ENCODE measurements at places on chromosomes 1 and 21.

DNA sequence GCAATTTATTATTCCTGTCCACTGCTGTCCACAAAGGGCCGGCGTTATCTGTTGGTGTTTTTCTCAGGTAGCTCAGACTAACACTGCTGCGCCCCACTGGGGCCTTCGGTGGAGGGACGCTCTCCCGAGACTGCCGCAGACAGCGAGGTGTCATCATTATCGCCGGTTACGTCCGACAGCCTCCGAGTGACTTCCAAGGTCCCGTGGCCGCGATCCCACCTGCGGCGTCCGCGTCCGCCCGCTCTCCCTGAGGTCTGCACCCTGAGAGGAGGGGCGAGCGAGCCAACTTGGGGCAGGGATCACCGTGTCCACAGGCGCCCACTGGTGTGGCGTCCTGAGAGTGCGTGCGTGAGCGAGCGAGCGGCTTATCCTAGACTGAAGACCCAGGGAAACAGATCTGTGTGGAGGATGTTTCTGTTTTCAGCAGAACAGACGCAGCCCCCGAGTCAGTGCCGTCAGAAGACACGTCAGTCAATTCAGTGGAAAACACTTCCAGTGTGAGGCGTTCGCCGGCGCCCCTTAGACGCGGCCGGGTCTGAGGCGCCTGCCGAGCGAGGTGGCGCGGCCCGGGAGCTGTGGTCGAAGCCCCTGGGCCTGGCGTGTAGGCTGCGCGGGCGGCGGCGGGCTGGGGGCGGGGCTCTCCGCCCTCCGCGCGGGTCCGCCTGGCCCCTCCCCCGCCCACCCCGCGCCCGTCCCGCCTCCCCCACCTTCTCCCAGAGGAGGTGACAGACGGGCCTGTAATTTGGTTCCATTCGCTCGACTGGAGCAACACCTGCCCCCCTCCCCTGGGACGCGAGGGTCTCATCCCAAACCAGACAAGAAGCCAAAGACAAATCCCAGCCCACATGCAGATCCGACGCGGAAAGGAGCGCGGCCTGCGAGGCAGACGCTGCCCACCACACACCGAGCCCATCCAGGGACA lies 12.6 kb downstream of the NHLH2 start:
- DNase-seq: peak; percentile 10

DNA sequence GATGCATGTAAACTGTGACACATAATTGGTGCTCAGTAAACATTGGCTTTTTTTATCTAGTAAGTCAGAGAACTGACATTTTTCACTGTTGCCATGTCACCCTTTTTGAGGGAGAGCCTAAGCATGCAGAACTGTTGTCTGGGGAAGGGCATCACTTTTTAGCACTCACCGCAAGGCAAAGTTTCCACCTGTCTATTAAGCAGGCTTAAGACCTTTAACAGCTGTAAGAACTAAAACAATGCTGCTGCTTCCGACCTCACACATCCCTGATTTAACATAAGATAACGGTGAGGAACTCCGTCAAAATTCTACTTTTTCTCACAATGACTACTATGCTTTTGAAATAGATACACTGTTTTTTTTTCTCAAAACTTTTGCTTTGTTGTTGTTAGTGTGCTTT lies 554.8 kb downstream of the NUF2 start:
- no peak for DNase-seq

DNA sequence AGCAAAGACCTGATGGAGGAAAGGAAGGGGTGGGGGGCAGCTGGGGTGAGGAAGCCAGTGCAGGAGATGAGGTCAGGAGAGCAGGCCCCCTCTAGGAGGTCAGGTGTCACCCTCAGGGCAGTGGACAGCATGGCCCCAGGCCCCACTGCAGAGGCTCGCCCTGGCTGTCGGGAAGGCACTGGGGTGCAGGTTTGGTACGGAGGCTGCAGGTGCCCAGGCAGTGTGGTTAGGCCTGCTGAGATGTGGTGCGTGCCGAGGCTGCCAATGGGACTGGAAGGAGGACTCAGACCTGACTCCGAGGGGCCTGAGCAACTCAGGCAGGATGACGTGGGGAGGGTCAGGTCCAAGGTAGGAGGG lies 82.3 kb downstream of the PCBP3 start:
- DNase-seq: no peak

- DNase-seq: no peak
These were observed 434.7 kb upstream of the ADGRL4 start for GRCh38 chr1:79441238-79441637.

DNA sequence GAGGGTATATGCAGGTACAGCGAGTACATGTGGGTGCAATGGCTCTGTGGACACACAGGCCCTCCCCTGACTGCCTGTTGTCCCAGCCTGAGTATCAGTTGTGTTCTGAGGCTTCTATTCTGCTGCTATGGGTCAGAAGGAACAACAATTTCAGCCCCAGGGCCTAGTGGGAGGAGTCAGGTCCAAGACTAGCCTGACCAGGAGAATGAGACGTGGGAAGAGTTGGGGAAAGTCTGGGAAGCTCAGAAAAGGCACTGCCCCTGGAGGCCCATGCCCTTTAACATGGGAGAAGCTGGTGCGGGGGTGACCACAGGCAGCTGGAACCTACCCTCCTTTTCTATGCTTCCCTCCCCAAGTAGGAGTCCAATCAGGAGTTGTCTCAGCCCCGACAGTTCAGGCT lies 7.7 kb downstream of the IGSF8 start:
- no peak for DNase-seq

- no peak for DNase-seq
These were observed 12.4 kb upstream of the NBPF1 start for GRCh38 chr1:16625497-16626408.
